Fibroblast of skin of right biceps (primary cell): ENCODE measurements at places on chromosomes 7 and 10.
A peak's percentile ranks its signal among the peaks of the same experiment; 100 is the strongest.

GRCh38 chr10:69362471-69362954 is 54.2 kb downstream of the TACR2 start:
- peak; percentile 38 for DNase-seq

DNA sequence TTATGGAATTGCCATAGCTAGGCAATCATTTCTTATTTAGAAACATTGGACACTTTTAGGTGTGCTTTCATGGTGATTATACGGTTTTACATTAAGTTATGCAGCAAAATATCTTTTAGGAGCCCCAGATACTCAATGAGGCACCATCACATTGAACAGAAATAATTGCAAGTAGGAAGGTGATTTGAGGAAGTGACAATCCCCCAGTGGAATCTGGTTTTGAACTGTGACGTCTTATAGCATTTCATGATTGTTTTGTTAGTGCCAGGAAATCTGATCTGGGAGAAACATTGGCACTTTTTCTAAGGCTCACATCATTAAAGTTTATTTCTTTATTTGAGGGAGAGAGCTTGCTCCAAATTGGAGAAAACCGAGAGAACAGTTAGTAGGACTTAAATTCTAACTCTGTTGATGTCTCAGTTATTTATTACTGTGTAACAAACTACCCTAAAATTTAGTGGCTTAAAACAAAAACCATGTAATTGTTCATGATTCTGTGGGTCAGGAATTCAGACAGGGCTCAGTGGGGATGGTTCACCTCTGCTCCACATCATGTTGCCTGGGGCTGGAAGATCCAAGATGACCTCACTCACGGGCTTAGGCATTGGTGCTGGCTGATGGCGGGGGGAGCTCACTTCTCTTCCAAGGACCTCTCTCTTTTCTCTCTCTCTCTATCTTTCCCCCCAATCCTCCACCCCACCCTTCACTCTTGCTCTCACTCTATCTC is 78.2 kb upstream of the STEAP1B start:
- DNase-seq: peak; percentile 72

GRCh38 chr10:4033341-4033896 is 248.4 kb upstream of the KLF6 start:
- DNase-seq: no peak

GRCh38 chr7:89064831-89065230 is 269.3 kb upstream of the TEX47 start:
- no peak for DNase-seq

- DNase-seq: no peak
These were observed 174.3 kb downstream of the LCOR start for GRCh38 chr10:97006364-97006763.

DNA sequence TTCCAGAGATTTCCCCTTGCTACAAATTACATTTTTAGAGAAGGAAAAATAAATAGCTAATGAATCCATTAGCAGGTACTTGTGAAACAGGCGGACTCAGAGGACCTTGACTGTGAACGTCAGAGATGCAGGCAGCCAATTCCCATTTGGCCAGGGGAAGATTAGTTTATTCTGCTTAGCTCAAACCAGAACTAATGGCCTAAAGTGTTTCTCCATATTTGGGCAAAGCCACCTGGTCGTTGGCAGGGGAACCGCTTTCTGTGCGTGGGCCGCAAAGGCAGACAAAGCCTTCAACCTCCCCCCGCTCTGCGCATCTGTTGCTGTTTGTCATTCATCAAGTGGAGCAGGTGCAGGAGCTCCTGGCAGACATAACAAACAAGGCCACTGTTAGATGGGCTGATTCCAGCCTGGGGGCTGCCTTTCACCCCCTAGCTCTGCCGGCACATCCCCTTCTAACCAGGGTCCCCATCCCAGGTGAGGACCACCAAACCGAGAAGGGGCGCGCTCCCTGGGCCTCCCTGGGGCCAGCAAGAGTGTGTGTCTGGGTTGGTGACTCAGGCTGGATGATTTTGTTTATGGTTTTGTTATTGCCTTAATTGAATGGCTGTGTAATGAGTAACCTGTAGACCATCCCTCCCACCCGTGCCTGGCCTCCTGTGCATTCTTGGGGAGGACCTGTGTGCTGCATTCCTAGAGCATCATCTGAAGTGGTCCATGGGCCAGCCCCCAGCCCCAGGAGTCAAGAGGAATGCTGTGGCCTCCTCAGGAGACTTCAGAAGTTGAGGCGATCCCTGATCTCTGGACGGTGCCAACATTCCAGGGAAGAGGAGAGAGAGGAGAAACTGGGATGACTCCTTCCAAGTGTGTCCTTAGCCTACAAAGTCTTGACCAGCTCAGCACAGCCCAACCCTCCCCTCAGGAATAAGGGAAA is 14.5 kb upstream of the CPA1 start:
- peak; percentile 96 for DNase-seq

GRCh38 chr7:92682903-92683539 is 92.8 kb upstream of the FAM133B start:
- DNase-seq: peak; percentile 49

- no peak for DNase-seq
These were observed 432 bp upstream of the CAMK2B start for GRCh38 chr7:44325811-44326241.

- DNase-seq: no peak
These were observed 244.5 kb upstream of the MYO3A start for GRCh38 chr10:25689346-25690100.

- no peak for DNase-seq
These were observed 12.4 kb downstream of the RBP3 start for GRCh38 chr10:47360419-47361040.

DNA sequence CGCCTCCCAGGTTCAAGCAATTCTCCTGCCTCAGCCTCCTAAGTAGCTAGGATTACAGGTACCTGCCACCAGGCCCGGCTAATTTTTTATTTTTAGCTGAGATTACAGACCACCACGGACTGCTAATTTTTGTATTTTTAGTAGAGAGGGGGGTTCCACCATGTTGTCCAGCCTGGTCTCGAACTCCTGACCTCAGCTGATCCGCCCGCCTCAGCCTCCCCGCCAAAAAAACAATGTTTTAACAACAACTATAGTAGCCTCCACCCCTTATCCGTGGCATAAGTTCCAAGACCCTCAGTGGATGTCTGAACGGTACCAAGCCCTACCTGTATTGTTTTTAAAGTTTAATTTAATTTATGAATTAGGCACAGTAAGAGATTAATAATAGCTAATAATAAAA is 48.2 kb downstream of the GNA12 start:
- no peak for DNase-seq

GRCh38 chr7:99221866-99222265 is 14.0 kb upstream of the KPNA7 start:
- no peak for DNase-seq

DNA sequence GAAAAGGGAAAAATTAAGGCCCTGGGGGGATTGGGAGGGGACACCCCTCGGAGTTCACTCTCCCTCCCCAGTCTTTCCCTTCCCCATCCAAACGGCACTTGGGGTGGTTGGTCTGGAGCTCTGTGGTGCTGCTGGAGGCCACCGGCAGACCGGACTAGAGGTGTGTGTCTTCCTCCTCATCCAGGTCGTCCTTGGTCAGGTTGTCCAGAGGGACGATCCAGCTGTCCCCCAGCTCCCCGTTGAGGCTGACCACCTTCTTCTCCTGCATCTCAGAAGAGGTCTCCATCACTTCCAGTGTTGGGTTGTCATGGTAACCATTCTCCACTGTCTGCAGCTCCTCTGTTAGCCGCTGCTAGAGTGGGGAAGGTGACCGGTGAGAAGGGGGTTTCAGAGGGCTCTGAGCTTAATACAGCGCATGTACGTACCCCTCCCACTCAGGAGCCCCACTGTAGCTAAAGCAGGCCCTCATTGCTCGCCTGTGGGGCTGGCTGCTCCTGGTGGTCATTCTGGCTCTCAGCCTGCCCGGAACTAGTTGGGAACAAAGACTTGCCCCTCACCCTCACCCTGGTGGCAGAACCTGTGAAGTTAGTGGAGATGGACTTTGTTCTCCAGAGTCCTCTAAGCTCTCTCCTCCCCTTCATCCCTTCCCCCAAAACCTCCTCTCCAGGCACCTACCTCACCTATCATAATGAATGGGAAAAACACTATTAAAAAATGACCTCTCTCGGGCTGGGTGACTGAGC is 52.1 kb downstream of the PODXL start:
- DNase-seq: no peak

- no peak for DNase-seq
These were observed 1.2 kb downstream of the GET4 start for GRCh38 chr7:877312-878232.

DNA sequence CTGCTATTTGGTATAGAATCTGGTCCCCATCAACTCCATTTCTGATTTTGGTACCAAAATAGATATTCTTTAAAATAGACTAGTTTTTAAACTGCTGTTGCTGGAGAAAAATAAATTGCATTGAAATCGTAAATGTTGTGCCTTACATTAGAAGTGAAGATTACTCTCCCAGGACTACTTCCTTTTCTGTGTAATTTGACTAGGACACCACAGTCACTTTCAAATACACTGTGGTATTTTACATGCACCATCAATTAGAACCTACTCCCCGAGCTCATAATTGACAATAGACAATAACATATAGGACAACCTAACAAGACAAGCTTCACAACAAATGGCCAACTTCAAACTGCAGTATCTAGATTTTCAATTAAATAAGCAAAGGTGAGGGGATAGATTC is 211.5 kb downstream of the DGKB start:
- no peak for DNase-seq

GRCh38 chr7:129845178-129845971 is 107.4 kb downstream of the UBE2H start:
- peak; percentile 80 for DNase-seq

GRCh38 chr10:14184841-14185315 is 145.8 kb downstream of the FRMD4A start:
- DNase-seq: no peak

DNA sequence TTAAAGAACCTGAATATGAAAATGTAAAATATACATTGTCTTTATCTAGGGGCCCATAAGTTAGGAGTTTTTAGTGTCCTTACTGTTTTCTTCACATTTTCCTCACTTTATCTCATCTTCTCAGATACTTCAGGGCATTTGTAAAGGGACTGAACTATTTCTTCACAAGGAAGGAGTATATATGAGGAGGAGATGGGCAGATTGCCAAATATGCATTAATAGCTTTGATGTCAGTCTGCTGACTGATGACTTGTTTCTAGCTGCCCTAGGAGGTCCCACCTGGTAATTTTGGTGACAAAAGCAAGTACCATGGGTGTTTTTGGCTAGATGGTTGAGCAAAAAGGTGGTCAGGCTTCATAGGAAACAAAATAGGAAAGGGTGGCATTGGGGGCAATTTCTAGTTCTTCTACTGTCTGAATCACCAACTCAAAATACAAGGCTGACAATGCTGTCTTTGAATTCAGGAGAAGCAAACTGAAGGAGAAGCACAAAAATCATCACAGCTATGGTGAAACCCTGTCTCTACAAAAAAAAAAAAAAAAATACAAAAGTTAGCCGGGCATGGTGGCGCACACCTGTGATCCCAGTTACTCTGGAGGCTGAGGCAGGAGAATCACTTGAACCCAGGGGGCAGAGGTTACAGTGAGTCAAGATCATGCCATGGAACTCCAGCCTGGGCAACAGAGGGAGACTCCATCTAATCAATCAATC is 10.4 kb upstream of the STRIP2 start:
- peak; percentile 34 for DNase-seq

GRCh38 chr10:91567815-91568214 is 65.1 kb downstream of the PPP1R3C start:
- DNase-seq: peak; percentile 44

DNA sequence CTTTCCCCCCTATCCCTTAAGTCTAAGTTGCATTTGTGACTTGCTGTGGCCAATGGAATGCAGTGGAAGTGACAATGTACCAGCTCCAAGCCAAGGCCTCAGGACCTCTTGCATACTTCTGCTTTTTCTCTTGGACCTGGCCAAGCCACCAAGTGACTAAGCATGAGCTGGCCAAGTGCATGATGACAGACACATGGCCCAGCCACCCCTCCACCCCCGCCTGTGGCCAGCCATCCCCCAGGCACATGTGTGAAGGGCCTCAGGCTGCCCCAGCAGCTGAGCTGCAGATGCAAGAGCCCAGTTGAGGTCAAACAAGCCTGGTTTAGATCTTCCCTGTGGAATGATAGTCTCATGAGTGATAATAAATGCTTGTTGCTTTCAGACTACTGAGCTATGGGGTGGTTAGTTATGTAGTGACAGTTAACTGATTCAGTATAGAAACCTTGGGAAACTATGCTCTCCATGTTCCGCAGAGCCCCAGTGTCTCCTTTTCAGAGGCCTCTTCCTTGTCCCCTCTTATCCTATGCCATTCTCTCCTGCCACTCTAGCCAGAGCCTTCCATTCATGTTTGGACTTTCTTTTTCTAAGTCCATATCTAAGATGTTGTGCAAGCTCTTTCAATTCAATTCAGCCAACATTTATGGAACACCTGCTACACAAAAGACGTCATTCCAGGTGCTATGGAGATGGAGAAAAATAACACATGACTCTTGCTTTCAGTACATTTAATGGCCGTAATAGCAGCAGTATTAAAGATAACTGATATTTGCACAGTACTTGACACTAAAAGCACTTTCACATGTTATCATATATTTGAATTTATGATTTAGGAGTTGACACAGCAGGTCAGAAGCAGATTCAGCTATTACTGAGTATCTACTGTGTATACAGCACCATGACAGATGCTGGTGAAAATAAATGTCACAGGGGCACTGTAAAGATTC is 55.5 kb upstream of the LOXL4 start:
- peak; percentile 97 for DNase-seq

DNA sequence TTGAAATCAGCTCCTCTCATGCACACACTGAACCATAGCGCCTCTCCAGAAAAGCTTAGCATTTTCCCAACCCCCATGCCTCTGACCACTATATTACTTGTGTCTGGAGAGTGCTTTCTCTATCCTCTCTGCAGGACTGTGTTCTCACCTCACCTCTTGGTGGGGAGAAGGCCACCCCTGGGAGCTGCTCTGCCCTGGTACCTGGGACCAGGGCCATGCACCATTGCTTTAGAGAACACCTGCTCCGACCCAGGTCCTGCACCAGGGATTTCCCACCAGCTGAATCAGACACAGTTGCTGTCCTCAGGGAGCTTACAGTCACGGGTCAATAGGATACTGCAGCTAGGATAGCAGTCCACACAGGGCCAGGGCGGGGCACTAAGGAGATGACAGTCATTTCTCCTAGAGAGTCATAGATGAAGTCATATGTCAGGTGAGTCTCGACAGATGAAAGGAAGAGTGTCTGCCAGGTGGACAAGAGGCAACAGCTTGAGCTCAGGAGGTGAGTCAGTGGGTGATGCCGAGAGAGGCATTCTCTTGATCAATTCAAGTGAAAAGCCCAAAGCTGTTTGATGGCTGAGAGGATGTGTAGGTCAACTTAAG is 619 bp upstream of the LMTK2 start:
- no peak for DNase-seq

DNA sequence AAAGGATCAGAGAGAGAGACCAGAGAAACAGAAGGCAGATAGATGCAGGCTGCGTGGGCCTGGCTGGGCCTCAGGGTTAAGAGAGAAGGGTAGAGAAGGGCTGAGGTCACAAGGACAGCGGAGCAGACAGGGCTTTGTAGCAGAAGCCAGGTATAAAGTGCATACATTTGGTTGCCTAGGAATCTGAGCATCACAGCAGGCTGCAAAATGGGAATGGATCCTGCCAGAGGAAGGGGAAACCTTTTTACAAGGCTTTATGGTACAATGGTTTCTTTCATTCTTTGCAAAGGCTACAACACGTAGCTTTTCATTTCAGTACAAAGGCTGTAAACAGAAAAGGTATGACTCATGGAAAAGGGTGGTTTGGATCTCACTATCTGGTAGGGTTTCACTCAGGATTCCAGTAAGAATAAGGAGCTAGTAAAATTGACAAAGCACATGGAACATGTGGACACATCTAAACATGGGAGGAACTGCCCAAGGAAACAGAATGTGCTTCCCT is 275.1 kb downstream of the DOCK4 start:
- no peak for DNase-seq

GRCh38 chr10:119238577-119238976 is 31.2 kb downstream of the GRK5 start:
- DNase-seq: peak; percentile 40
